Stimulated activated CD4-positive, alpha-beta T cell treated with anti-CD3 and anti-CD28 coated beads, TNF-alpha, amount 100 ng/mL, for 48 hours (primary cell): ENCODE measurements at places on chromosomes 7 and 10.

DNA sequence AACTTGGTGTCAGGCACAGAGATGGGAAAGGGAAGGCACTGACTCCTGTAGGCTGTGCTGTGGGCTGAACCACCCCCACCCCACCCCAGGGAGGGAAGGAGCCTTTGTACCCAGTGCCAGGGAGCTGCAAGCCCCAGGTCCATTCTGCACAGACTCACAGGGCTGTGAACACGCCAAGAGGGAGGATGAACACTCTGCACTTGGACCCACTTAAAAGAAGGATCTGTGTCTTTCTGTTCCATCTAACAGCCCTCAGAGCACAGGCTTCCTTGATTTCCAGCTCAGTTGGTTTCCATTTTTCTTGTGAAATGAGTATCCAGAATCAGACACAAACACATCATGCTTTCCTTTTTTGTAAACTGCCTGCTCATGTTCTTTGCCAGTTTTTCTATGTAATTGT, 84.9 kb downstream of the GRB10 start:
- DNase-seq: no peak

GRCh38 chr10:93218386-93218785, 144.7 kb downstream of the CYP26A1 start:
- DNase-seq: no peak

GRCh38 chr10:131869344-131869743, 31.5 kb upstream of the PPP2R2D start:
- DNase-seq: no peak

GRCh38 chr10:125146791-125147579, 13.4 kb downstream of the CTBP2 start:
- DNase-seq: no peak

- DNase-seq: no peak
These were observed 233.2 kb upstream of the MBL2 start for GRCh38 chr10:53005612-53006345.

DNA sequence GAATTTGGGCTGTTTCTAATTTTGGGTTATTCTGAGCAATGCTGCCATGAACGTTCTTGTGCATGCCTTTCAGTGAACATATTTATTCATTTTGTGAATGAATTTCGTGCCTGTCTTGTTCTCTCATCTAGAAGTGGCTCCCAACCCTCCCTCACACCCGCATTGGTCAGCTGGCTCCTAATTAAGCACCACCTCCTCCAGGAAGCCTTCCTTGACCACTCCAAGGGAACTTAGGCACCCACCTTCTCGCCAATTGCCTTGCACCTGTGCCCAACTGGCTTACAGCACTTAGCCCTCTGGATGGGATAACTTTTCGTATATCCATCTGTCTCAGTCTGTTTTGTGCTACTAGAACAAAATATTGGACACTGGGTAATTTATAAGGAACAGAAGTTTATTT, 107.1 kb downstream of the MYL10 start:
- no peak for DNase-seq

- DNase-seq: no peak
These were observed 177.2 kb upstream of the INHBA start for GRCh38 chr7:41880107-41880506.

- DNase-seq: no peak
These were observed 30.3 kb downstream of the ARL5B start for GRCh38 chr10:18689498-18689897.

DNA sequence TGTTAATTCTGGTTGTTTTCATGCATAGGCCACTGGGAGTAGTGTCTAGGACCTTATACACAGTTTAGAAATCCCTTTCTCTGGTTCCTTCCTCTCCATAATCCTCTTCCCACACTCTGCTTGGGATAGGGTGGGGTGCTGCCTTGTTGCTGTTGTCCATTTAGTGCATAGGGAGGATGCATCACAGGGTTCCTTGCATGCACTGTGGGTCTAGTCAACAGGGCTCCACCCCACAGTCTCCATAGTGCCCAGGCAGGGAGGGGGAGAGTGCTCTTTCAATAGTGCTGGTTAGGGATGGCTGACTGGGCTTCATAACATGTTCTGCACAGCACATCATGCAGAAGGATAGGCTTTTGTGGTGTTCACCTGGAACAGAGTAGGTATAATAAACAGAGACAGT, 81.1 kb downstream of the ARHGAP12 start:
- DNase-seq: no peak

DNA sequence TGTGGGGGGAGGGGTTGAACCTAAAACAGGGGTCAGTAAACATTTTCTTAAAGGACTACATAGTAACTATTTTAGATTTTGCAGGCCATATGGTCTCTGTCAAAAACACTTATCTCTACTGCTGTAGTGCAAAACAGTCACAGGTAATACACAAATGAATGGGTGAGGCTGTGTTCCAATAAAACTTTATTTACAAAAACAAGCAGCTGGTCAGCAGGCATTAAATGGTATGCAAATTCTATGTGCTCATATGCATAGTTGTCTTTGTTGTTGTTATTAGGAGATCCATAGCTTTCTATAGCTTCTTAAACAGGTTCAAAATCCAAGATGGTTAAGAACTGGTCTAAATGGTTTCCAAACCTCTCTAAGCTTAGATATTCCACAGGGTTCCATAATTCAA, 302.6 kb downstream of the RNLS start:
- no peak for DNase-seq

DNA sequence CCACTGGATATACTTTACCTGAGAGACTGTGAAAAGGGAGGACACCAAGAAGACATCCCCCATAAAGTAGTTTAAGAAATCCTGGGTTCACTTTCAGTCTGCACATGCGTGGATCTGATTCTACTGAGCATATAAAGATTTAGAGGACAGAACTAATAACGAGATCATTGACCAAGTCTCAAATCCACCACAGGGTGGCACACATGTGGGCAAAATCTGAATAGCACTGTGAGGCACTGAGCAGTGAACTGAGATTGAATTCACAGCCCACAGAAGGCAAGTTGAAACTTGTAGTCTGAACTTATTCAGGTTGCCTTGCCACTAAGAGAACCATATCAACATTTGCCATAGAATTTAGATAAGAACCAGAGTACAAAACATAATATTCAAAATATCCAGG, 818.6 kb downstream of the GRID1 start:
- no peak for DNase-seq

DNA sequence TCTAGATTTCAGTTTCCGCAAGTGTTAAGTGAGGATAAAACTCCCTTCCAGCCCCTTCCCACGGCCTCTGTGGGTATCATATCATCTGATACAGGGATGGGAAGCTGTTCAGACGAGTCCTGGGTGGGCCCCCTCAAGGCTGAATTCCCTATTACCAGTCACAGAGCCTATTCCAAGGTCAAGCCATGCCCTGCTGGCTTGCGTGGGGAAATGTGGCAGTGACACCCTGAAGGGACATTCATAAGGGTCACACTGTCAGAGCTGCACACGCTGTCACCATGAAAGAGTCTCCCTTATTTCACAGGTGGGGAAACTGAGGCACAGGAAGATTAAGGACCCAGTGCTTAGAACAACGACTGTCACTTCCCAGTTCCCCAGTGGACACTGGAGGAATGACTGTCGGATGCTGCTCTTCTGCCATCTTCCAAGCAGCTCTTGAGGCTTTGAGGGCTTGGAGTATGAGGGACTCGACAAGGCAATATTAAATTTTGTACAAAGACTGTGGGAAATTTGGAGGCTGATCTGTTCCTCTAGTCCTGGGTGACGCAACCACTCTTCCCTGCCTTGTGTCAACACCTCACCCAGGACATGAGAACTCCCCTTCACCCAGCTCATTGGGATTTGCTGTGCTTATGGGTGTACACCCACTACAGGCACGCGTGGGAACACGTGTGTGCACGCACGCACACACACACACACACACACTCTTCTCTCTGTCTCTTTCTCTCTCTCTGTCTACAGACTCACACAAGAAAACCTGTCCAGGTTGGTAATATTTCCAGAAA, 386.0 kb downstream of the RPS24 start:
- DNase-seq: no peak

DNA sequence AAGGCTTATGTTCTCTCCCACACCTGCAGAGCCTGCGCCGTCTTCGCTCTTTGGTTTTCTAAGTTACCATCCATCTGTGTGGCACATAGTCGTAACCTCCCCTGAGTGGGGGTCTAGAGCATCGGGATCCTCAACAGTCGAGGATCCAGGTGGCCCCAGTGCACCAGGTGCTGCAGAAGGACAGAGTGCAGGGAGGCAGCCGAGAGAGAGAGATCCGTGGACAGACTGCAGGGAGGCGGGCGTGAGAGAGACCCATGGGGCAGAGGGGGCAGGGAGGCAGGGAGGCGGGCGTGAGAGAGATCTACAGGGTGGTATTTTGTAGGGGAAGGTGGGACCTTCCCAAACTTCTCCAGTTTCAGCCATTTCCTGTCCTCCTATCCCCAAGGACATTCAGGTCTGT, 42.3 kb downstream of the PFKP start:
- DNase-seq: no peak

- no peak for DNase-seq
These were observed 349.8 kb downstream of the PHTF2 start for GRCh38 chr7:78148166-78148894.

DNA sequence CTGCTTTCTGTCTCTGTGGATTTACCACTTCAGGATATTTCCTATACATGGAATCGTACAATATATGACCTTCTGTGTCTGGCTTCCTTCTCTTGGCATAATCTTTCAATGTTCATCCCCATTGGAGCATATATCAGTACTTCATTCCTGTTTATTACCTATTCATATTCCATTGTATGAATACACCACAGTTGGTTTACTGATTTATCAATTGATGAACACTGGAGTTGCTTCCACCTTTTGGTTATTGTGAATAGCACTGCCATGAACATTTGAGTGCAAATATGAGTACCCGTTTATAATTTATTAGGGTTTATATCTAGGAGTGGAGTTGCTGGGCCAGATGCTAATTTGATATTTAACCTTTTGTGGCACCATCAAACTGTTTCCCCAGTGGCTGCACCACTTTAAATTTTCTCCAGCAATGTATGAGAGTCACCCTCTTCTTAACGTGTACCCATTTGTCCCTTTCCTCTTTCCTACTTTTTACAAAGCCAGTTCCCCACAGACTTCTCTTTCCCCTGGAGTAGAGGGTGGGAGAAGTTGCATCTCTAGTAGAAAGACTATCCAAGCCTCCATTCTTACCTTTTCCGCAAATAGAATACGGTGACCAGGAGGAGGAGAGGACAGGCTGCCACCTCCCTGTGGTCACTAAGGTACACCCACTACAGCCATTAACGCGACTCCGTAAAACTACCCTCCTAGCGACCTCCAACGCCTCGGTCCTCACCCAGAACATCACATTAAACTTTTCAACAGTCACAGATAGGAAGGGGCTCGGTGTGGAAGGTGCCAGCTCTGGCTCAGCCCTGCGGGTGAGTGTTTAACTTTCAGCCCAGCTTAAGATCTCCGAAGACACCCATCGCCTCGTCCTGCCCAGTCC, 25.6 kb downstream of the SCD start:
- DNase-seq: no peak

DNA sequence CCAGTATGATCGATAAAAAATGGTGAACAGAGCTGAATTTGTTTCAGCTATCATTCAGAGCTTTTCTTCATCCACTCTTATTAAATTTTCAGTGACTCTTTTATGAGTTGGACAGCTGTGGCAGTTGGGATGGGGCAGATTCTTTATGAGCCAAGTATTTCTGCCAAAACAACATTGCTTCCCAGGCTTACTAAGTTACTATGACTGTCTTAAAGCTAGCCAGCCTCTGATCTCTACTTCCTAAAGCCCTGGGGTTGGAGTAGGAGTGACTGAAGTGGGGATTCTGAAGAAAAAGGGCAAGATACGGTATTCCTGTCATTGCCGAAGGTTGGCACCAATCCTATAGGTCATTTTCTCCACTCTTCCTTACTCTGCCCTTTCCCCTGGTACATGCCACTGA, 12.7 kb downstream of the RPP30 start:
- DNase-seq: no peak

DNA sequence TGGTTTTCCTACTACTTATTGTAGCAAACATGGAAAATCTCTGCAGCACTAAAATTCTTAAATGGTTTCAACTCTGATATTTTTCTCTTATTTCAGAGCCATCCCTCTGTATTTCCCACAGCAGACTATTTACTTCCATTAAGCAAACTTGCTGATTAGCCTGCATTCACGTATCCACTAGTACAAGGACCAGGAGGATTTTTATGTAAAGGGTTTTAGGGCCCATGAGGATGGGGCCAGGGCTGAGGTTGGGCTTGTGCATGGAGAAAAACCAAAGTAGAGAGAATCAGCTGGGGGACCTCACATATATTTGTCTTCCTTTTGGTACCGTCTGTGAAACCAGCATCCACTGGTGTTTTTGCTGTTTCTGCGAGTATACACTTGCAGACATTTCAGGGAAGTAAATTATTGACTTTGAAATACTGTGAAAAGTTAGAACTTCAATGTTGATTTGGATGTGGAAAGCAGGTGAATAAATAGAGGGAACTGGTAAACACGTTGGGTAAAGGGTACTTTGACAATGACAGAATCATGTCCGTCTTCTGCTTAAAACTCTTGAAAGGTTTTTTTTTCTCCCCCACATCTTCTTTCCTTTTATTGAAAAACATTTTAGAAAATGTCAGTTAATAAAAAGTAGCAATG, 44.3 kb downstream of the ERLIN1 start:
- no peak for DNase-seq

DNA sequence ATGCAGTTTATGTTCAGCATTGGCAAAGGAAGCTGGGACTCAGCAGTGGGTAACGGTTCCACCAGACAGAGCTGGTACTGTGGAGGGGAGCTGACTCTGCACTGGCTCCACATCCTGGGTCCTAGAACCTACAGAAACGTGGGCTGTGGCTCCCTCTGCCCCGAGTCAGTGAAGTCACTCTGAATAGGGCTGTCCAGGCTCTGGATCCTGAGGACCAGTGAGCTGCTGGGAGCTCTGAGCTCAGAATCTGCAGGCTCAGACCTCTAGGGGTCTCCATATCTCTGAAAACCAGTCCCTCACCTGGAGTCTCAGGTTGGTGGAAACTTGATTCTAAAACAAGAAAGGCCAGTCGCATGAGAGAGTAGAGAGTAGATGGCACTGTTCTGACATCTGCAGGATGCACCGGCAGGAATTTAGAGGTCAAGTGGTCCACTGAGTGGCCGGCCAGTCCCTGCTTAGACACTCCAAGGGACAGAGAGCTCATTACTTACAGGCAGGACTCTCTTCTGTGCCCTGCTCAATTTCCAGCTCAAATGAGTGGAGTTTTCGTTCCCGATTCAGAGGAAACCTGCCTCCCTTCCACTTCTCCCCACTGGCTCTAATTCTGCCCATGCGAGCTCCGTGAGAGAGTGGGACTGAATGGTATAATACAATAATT, 18.6 kb downstream of the NPFFR1 start:
- no peak for DNase-seq

DNA sequence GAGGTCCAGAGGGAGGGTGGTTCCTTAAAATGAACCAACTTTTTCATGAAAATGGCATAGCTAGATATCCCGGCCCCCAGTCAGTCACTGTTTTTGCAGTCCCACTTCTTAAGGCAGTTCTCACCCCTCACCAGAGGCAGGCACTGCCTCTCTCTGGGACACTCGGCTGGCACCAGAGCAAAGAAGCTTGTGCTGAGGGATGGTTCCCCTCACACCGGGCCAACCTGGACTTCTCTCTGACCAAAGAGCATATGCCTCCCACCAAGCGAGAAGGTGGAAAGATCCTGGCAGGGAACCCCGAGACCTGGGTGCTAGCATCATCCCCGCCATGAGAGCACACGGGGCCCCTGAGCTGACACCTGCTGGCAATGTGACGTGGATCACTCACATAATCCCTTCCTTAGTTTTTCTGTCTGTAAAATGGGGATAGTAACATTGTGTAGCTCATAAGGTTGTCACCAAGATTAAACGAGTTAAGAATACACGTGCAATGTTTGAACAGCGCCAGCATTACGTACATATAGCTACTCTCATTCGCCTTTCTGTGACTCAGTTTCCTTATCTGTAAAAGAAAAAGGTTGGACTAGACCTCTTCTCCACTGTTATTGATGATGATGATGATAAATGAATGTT, 88.5 kb downstream of the PARP12 start:
- DNase-seq: no peak
